ENCODE measurements at places on chromosomes 4 and X.

GRCh38 chrX:43654431-43655150 is 1.5 kb upstream of the MAOA start:
- DNase-seq = peak; percentile 68

DNA sequence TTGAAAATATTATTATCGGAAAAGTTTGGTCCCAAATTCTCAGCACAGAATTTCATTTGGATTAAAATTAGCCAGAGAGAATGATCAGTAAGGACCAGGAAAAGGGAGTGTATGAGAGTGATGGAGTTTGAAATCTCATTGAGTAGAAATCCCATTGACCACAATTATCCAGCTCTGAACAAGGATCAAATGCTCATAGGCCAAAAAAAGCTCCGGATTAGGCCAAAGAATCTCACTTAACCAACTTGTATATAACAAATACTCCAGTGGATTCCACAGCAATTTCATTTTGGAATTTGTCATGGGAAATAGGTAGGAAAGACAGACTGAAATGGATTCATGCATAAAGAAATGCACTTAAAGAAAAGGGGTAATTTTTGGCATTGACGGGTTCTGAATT is 83.9 kb upstream of the SORBS2 start:
- no peak for DNase-seq

GRCh38 chr4:156718226-156718625 is 253.4 kb downstream of the PDGFC start:
- no peak for DNase-seq

GRCh38 chr4:100208459-100208858 is 18.2 kb upstream of the DDIT4L start:
- no peak for DNase-seq

DNA sequence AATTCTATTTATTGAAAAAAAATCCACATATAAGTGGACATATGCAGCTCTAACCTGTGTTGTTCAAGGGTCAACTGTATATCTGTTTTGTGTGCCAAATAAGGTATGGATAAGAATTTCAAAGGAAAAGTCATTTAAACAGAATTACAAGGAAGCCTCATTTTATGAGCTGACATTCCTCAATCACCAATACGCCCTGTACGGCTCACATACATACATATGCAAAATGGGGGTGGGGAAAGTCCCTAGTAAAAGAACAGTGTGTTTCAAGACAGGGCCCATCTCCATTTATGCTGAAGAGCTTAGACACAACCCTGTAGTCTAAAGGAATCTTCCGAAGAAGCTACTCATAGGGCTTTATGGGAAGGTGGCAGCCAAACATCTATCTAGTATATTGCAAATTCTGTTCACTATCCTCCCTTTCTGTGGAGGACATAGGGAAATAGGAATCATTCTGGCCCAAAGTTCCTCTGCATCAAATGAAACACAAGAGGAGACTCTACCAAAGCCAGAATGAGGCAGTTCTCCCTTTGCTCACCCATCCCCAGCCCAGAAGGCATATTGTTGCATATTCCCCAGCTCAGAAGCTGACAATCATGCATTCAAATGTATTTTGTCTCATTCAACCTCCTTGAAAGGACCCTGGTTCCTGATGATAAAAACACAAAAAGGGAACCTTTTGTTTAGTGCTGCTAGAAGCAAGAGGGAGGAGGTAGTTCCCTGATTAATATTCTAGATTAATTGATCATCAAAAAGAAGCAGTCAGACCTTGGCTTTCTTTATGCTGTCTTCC is 13.7 kb upstream of the ZBTB33 start:
- DNase-seq = no peak

GRCh38 chrX:107712231-107713202 is 63.1 kb downstream of the TSC22D3 start:
- no peak for DNase-seq

DNA sequence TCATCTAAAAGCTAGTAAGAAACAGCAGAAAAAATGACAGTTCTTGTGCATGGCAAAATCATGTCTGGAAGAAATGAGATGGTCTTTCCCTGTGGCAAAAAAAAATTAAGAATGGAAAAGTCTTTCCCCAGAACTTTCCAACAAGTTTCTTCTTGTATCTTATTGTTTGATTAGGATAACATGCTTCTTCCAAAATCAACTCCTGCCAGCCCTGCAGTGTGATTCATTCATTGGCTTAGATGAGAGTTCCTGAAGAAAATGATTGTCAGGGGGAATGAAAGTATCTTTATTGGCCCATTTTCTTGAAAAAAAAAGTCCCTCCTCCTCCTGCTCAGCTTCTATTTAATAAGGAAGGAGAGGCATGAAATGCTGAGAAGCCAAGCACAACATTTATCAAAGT is 407.7 kb downstream of the ARAP2 start:
- no peak for DNase-seq

- no peak for DNase-seq
Observed at GRCh38 chrX:22758807-22759481, 240.8 kb upstream of the DDX53 start.

GRCh38 chr4:48275247-48275646 is 5.6 kb upstream of the TEC start:
- no peak for DNase-seq

DNA sequence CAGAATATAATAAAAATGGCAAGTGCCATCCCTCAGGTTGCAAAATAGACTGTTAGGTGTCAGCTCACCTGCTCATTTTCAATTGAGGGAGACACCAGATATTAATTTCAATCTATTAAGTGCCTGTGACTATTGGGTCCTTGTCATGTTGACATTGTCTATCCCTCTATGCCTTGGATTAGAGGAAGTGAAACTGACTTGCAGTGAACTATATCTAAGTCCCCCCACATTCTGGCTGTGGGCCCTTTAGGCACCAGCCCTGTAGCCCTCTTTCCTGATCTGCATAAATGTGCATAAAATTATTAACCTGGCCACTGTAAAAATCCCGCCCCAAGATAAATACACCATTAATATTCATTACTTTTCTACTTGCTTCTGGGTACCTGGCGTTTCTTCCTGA is 293.0 kb upstream of the CLNK start:
- no peak for DNase-seq

DNA sequence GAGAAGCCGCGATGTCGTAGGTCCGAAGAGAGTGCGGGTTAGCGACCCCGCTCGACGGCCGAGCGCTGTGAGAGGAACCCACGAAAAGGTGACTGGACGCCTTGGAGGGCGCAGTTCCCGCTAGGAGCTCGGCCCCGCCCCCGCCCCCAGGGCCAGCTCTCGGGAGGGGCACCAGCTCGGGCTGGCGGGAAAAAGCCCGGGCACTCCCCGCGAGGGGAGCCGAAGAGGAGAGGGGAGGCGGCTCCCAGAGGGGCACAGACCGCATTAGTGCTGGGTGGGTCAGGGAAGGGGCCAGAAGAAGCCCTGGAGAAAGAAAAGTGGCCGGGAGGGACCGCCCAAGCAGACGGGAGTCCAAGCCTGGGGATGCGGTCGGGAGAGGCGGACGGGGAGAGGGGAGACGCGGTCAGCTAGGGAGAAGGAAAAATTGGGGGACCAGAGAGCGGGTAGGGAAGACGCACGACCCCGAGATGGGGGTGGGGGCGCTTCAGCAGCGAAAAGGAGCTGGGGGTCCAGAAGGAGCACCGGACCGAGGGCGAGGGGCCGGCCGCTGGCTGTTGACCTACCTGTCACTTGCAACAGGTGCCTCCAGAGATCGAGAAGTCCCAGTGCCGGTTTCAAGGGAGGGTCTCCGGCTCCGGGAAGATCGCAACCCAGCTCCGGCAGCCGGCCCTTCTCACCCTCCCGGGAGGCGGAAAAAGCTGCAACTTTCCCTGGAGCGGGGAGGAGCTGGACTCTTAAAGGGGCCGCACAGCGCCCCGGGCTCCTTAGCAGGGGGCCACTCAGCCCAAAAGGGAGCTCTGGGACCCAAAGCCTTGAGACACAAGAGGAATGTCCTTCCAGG is at the start of gene SYTL4:
SYTL4 (minus strand) TSS at position 681 of the 841 bp plus-strand sequence. CDS start 30,084 bp downstream, outside the sequence.
- no peak for DNase-seq

GRCh38 chrX:133937022-133937421 is 48.4 kb downstream of the GPC3 start:
- DNase-seq = no peak

GRCh38 chr4:31043382-31044062 is 323.4 kb downstream of the PCDH7 start:
- DNase-seq = no peak
